ENCODE measurements at places on chromosomes 16 and 17.
A peak's percentile ranks its signal among the peaks of the same experiment; 100 is the strongest.

- DNase-seq: peak; percentile 91
These were observed 5.3 kb upstream of the NOS2 start for GRCh38 chr17:27805520-27806146.

- no peak for DNase-seq
These were observed 140.6 kb downstream of the MAP2K6 start for GRCh38 chr17:69555056-69555455.

DNA sequence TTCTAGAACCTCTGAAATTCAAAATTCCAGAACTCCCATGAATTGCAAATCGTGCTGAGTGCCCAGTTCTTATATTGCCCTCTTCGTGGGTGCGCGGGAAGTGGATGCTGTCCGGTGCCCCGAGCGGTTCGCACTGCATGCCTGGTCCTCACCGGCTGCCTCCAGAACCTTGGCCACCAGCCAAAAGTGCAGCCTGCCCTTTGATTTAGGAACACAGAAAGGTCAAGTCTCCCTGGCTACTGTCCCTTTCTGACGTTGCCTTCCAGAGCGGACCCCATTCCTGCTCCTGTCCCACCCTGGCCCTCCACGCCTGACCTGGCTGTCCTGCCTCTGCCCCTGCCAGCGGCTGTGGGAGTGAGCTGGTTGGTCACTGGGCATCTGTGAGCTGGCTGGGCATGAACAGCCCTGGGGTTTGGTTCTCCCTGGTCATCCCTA lies 9.7 kb downstream of the NEUROD2 start:
- DNase-seq: no peak

DNA sequence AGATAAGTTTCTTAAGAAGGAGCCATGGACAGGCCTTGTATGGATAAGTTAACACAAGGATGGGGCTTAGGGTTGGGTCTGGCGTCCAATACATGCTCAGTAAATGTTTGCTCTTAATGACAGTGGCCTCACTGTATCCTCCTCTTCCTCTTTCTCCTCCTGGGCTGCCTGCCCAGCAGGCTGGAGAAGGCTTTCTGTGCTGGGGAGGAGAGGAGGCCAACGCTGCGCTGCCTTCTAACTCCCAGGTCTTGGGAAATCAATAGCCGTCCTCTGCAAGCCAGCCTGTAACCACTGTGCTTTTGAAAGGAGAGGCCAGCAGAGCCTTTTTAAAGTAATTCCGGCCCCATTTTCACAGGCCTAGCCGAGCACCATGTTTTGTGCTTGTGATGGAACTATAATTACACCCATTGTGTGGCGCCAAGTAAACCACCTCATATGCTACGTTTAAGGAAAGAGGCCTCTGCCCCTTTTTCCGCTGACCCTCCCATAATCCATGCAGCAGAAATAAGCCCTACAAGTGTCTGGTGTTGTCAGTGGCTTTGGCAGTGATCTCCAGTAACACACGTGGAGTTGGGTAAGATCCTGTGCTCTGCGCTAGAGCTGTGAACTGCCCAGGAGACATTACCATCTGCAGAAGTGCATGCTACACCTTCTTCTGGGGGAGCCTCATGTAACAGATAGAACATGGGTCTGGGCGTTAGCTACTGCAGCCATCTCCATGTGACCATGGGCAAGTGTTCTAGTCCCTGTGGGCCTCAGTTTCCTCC lies 368.2 kb downstream of the SNX29 start:
- DNase-seq: no peak

- no peak for DNase-seq
These were observed 4.5 kb downstream of the C17orf50 start for GRCh38 chr17:35765086-35765710.

DNA sequence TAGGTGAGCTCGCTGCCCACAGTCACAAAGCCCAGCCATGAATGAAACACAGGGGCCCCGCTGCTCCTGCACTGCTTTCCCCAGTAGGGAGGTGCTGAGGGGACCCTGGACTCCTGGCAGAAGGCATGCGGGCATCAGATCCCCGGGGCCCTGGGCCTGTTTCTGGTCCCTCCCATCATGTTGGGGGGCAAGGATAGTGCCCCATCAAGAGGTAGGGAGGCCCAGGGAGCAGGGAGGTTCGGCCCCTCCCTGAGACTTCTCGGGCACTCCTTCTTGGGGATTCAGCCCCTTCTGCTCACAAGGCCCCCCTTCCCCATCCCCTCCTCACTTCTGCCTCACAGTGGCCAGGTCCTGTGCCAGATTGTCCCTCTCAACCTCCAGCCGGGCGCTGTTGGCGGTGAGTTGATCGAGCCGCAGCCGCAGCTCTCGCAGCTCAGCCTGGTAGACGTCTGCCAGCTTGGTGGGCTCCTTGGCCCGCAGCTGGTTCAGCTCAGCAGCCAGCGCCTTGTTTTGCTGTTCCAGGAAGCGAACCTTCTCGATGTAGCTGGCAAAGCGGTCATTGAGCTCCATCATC lies 515 bp downstream of the GFAP start:
- DNase-seq: no peak

DNA sequence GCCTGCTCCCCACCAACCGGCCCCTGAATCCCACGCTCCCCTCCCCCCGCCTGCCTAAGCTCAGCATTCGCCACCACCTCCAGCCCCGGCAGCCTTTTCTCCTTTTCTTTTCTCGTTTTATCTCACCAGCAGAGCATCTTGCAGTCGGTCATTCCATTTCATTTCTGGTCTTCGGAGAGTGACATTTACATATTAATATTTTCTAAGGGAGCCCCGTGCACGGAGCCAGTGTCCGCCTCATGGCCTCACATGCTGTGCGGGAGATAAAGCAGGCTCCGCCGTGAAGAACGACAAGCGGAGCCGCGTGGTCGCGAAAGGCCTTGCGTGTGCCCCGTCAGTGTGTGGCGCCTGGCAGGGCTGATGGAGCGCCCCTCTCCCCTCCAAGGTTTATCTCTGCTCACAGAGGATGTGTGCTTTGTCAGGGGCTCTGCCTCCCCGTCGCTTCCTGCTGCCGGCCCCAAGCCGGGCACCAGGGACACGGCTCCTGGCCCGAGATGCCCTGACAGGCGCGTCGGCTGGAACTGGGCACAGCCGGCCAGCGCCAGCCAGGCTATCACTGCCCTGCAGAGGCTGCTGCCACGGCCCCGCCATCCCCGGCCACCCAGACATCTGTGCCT lies 95.5 kb upstream of the GSE1 start:
- DNase-seq: no peak

- no peak for DNase-seq
These were observed 184.8 kb upstream of the ZFHX3 start for GRCh38 chr16:73232555-73233328.

GRCh38 chr17:2849327-2849670 lies 53.1 kb downstream of the RAP1GAP2 start:
- DNase-seq: no peak

DNA sequence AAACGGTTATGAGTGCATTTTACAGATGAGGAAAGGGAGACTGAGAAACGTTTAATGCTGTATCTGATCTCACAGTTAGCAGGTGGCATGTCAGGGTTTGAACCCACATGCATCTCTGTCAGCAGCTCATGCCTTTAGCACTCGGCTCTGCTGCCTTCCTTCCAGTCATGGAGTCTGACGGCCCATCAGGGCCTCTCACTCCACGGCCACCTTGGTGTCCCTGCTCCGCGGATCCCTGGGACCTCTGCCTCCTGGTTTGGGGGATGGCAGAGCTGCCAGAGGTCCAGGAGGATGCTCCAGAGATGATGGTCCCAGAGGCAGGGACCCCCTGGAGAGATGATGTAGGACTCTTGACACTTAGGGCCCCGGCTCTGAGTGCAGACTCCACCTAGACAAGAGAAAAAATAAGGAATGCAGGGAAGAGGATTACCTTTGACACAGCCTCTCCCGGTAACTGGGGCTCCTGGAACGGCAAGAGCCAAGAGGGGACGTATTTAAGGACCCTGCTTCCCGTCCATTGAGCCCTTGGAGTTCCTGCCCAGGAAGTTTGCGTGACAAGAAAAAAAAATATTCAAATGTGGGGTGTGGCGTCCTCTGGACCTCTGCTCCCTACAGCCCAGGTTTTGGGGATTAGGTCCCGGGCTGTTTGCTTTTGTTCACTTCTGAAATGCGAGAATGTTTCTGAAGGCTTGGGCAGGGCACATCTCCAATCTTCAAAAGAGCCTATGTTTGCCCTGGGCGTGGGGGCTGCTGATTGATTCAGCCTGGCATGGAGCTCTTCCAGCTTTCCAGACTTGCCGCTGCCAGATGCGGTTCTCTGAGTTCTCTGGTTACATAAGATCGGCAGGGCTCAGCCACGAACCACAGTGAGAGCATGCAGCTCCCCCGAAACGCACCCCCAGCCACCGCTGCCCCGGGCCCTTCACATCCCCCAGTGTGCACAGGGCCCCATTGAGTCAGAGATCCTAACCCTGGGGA lies at the start of gene ALDH3A1:
TSS of gene ALDH3A1 (minus strand) at position 470 of the 978 bp plus-strand sequence. CDS start 3,169 bp downstream, outside the sequence.
- DNase-seq: no peak

DNA sequence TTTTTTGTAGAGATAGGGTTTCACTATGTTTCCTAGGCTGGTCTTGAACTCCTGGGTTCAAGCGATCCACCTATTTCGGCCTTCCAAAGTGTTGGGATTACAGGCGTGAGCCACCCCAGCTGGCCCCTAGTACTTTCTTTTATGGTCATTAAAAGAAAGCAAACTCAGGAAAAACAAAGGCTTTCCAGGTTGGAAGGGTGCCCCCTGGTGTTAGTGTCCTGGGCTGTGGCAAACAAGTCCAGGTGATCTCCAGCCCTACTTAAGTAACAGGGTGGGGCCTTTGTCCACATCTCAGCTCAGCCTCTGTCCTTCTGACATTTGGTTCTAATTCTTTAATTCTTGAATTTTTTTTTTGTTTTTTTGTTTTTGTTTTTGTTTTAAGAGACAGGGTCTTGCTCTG lies 6.9 kb downstream of the IGFBP4 start:
- peak; percentile 62 for DNase-seq

DNA sequence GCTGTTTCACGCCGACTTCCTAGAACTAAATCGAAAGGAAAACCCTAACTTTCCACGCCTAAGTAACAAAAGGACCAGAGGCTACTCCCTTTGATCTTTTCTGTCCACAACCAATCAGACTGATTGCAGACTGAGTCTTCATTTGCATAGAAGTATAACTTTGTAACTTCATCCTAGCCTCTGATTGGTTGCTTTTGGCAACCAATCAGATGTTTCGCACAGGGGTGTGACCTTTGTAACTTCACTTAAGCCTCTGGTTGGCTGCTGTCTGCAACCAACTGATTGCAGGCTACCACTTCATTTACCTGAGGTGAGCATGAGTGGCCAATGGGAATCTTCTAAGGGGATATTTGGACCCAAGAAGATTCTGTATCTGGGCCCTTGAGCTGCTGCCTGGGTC lies 17.4 kb upstream of the ICAM2 start:
- no peak for DNase-seq

GRCh38 chr17:7440113-7440833 lies 961 bp downstream of the FGF11 start:
- DNase-seq: peak; percentile 64

GRCh38 chr16:20383106-20384029 lies 21.2 kb downstream of the PDILT start:
- DNase-seq: peak; percentile 58

DNA sequence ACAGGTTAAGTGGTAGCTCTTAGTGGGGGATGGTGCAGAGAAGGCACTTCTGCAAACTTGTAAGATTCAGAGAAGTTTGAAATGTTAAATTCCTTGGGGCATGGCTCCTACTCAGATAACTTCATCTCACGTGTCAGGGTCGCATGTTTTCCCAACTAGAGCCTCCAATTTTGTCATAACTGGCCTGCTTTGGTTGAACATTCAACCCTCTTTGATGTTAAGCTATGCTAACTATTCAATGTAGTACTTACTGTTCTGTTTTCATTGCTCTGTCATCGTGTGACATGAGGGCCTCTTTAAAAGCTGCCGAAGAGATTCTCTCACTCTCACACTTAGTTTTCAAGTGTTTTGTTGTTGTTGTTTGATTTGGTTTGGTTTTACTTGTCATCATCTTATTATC lies 280.8 kb downstream of the CDH11 start:
- no peak for DNase-seq

GRCh38 chr16:66891360-66891759 lies 11.0 kb downstream of the PDP2 start:
- DNase-seq: no peak

GRCh38 chr17:73011016-73011486 lies 81.4 kb downstream of the SLC39A11 start:
- DNase-seq: peak; percentile 28

DNA sequence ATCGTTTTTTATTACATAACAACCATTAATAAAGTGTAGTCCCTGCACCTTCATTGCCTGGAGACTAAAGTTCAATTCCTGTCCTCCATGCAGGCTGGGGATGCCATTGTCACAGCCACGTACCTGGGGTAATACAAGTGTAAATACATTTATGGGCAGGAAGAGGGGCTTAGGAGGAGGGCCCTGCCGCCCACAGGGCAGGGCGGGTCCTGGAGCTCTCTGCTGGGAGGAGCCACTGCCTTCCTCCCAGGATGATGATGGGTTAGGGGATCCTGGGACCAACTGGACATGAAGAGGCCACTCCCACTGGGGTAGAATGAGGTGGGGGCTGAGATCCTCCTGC lies 44.1 kb upstream of the SLC38A10 start:
- DNase-seq: no peak

GRCh38 chr16:17557949-17558348 lies 87.2 kb upstream of the XYLT1 start:
- no peak for DNase-seq

DNA sequence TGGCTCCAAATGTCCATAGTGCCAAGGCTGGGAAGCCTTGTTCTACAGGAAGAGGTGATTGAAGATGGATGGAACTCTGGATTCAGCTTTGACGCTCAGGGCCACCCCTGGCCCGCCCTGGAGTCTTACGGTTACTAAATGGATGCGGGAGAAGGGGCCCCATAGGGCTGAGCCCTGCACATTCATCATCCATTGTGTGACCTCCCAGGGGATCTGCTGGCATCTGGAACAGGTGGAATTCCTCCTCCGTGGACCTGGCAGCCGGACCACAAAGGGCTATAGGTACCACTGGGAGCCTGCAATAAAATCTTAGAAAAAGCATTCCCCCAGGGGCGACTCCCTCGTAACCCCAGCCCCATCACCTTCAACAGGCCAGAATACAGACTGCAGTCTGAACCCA lies 81.4 kb upstream of the NOL11 start:
- no peak for DNase-seq

DNA sequence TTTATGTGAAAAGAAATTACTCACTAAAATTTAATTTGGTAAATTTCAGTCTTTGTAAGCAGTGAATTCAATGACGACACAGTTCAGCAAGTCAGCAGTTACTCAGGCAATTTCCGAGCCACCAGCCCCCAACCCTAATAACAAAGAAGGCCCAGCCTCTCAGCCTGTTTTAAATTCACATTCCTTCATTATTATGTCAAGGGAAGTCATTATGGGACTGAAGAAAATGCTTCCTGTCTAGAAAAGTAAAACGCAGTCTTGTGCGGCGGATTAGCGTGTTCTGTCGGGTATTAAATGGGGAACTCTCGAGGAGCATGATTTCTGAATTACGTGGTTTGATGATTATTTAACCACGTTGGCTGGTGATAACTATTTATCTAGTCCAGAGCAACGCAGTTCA lies 177.6 kb downstream of the AIPL1 start:
- DNase-seq: no peak

Data from activated naive CD4-positive, alpha-beta T cell treated with anti-CD3 and anti-CD28 coated beads, Interleukin-2, amount 10 ng/mL, durations not matched to agents 7 days and 5 days (primary cell).